Hippocampal formation (tissue), 2 donors: ENCODE measurements at places on chromosomes 6 and 20.

DNA sequence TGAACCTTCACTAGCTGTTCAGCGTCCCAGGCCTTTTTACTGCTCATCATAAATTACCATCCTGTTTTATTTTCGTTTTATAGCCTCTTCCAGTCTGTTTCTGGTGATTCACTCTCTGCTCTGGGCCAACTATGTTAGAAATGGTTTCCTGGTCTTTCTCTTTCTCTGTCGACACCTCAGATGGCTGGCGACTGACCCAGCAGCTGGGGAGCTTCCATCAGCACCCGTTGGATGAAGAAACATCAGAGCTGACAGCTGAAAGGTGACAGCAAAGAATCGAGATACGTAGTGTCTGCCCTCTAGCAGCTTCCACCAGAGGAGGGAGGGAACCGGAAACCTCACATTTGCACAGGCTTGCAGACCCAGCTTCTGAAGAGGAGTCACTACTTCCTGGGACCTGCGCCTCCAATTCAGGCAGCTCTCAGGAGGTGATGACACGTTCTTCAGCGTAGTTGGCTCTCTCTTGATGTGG is 82.9 kb upstream of the MLN start:
- no peak for DNase-seq

- no peak for DNase-seq
These were observed at the start of gene TGM3 for GRCh38 chr20:2295886-2296515. Gene TGM3, plus strand, starts transcription at chr20:2296001. Its CDS starts 63 bp downstream, at chr20:2296064.

DNA sequence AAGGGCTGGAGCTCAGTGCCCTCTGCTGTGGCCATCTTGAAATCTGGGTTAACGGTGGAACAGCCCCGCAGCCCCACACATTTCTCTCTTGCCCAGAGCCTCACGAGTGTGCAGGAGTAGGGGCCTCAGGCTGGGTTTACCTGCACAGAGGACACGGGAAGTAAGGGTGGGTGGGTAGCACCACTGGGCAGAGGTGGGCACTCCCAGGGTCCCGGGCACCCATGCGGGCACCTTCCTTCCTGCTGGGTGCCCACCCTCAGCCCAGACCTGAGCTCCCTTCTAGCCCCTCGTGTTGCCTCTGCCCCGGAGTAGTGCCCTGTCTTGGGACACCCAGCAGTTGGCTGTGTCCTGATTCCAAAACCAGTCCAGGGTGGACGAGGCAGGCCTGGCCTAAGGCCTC is 11.2 kb downstream of the COL9A3 start:
- no peak for DNase-seq

DNA sequence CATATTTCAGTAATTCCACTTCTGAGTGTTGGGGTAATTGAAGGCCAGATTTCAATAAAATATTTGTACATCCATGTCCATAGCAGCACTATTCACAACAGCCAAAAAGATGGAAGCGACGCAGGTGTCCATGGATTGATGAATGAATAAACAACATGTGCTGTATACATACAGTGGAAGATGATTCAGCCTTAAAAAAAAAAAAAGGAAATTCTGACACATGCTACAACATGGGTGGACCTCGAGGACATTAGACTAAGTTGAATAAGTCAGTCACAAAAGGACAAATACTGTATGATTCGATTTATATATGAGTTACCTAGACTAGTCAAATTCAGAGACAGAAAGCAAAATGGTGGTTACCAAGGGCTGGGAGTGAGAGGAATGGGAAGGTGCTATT is 57.2 kb downstream of the TRAM2 start:
- DNase-seq, result no peak

- DNase-seq, result no peak
These were observed 47.1 kb upstream of the SLC22A16 start for GRCh38 chr6:110523451-110524021.

- peak; percentile 56 for DNase-seq
These were observed 288.8 kb downstream of the BTBD9 start for GRCh38 chr6:38350942-38351341.

DNA sequence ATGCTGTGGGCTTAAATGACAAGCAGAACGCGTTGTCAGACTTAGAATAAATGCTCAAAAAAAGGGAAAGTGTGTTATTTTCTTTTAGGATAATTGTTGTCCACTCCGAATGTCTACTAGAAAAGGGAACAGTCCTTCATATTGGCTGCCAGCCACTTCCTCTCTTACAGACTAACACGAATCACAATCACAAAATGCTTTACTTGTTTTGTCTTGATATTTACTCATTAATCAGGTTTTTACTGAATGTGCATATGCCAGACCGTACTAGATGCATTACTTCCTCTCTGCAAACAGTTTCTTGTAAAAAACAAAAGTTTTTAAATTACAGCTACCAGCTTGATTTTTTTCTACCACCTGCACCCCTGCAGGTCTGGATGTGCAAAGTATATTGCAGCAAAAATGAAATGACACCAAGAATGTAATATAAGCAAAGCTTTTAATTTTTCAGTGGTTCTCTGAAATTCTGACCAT is 821 bp downstream of the DHX35 start:
- DNase-seq, result no peak

DNA sequence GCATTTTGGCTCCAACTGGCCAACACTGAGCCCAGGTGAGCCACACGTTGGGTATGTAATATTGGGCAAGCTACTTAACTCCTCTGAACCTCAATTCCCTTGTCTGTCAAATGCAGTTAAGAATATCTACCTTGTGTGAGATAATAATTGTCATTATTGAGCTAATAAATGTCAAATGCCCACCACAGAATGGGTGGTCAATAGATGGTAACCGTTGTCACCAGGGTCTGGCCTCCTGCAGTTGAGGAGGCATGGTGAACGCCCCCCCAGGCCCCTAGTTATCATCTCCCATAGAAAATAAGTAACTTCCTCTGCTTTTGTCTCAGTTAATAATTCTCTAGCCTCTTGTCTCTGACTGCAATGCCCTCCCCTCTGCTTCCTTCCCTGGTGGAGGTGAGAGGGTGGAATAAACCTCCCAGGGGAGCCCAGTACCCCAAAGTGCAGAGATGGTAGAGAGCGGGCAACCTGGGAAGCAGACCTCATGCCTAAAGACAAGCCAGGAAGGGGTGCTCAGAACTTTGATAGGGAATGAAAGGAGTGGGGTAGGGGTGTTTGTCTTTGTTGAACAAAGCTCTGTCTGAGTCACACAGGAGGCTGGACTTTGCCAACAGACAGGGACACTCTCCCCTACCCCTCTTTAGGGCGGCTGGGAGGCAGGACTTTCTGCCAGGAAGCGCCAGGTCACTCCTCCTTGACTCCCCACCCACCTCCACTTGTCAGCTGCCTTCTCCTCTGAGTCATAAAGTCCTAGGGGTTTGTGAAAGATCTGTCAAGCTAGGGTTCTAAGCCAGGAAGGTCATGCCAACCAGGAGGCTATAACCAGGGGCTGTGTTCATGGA is 1.3 kb upstream of the UNC5CL start:
- DNase-seq, result no peak

DNA sequence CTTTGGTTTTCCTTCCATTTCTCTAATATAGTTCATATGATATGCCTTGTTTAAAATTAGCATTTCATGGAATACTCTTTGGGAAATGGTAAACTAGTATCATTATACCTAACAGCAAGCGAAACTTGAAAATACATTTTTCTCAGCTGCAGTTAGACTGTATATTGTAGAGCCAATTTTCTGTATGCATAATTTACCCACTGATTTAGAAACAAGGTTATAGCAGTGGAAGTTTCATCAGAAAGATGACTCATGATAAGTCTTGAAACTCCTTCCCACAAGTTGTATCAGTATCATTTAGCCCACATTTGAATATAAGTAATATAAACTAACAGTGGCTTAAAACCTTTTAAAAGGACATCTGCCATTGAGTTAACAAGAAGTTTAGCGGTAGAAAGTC is 164.8 kb upstream of the BMP5 start:
- no peak for DNase-seq

DNA sequence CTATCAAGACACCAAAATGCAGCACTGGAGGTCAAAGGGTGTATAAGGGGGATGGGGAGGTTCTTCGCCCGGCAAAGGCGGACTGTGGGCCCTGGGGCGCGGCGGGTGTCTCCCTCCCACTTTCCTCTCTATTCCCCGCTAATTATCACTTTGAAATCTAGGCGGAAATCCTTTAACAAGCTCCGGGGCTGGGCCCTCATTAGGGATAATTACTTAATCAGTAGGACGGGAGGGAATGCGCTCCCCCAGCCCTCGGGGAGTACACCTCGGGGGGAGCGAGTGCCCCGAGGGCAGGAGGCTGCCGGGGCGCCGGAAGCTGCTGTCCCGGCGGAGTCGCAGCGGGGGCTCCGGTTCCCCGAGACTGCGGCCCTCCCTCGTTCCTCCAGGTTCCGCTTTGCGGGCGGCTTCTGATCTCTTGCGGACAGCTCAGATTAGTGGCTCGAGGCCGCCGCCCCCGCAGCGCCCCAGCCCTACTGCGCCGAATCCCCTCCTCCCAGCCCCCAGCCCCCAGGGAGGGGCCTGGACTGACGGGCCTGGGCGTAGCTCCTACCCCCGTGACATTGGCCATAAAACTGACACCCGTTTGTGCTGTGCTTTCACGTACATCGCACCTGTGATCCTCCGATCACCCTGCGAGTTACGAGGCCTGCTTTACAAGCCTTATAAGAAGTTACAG is 14.7 kb downstream of the MUCL3 start:
- DNase-seq, result peak; percentile 47

- peak; percentile 28 for DNase-seq
These were observed 10.6 kb downstream of the NRN1 start for GRCh38 chr6:5995949-5996713.

DNA sequence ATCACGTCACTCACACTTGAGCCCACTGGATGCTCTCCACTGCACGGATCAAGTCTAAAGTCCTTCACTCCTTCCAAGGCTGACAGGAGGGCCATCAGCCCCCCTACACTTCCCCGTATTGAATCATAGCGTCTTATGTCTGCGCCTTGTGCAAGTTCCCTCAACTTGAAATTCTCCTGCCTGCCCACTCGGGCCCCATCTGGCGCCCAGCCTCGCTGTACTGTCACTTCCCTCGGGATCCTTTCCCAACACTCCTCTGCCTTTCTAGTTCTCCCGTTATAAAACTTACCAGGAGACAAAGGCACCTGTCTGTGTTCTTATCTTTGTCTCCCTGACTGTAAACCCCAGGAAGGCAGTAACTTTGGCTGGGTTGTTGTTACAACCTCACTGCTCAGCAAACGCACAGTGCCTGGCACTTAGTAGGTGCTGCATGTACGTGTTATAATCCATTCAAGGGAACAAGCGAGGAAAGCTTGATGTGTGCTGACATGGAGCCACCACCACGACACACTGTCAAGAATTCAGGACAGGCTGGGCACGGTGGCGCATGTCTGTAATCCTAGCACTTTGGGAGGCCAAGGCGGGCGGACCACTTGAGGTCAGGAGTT is 33.8 kb upstream of the ZFAND3 start:
- no peak for DNase-seq

DNA sequence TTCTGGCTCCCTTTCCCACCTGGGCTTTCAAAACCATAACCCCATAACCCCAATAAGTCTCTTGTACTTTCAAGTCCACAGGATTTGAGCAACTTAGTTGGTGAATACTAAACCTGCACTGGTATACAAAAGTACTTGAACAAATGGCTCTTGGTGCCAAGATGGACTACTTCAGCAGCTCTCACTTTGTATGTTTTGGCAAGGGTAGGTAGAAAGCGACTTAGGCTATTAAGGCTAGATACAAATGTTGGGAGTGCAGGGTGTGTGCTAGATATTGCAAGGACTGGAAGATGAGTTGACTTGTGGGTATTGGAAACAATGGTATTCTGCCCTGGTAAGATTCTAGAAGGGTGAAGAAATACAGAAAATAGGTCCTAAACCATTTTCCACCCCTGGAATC is 182.6 kb upstream of the MOCS1 start:
- no peak for DNase-seq

- DNase-seq, result no peak
These were observed 16.2 kb upstream of the RNF39 start for GRCh38 chr6:30091577-30092381.

GRCh38 chr6:56458324-56458884 is 184.3 kb downstream of the DST start:
- no peak for DNase-seq

GRCh38 chr6:108928650-108929049 is 80.4 kb downstream of the ARMC2 start:
- DNase-seq, result no peak

DNA sequence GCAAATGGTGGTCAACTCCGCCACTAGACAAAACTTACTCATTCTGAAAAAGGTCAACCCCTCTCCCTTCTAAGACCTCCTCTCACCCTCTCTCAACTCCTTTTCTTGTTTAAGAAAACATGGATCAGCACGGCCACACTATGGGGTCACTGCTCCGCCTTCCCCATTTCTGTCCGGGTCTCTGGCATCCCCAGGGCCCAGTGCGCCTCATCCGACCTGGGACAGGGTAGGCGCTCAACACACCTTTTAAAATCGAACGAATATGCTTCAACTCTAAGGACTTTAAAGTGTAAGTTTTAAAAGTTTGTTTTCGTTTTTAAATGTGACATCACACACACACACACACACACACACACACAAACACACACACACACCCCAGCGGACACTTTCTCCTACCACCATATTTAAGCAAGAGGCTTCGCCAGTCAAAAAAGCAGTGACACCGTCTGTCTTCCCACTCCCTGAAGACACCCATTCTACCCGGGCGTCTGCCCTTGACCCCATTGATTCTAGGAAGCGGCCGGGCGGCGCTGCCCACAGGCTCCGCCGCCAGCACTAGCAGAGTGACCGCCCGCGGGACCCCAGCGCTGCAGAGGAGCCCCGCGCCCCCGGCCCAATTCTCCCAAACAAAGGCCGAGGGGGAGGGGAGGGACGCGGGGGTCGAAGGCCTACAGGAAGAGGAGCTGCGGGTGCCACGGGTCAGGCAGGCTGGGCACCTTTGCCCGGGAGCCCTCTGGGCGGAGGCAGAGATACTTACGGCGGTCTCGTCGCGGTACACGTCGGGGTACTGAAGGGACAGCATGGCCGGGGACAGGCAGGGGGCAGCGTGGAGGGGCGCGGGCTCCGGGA is 568 bp downstream of the PREP start:
- DNase-seq, result no peak

GRCh38 chr6:14977747-14978382 is 268.0 kb upstream of the JARID2 start:
- DNase-seq, result no peak
